ENCODE measurements at places on chromosomes 5 and 9.

GRCh38 chr5:86118542-86118941 lies 499.2 kb upstream of the COX7C start:
- DNase-seq = no peak

- DNase-seq = no peak
These were observed 195.0 kb downstream of the KIAA0825 start for GRCh38 chr5:94423411-94423810.

- DNase-seq = no peak
These were observed 599 bp downstream of the KIAA1191 start for GRCh38 chr5:176360894-176361436.

DNA sequence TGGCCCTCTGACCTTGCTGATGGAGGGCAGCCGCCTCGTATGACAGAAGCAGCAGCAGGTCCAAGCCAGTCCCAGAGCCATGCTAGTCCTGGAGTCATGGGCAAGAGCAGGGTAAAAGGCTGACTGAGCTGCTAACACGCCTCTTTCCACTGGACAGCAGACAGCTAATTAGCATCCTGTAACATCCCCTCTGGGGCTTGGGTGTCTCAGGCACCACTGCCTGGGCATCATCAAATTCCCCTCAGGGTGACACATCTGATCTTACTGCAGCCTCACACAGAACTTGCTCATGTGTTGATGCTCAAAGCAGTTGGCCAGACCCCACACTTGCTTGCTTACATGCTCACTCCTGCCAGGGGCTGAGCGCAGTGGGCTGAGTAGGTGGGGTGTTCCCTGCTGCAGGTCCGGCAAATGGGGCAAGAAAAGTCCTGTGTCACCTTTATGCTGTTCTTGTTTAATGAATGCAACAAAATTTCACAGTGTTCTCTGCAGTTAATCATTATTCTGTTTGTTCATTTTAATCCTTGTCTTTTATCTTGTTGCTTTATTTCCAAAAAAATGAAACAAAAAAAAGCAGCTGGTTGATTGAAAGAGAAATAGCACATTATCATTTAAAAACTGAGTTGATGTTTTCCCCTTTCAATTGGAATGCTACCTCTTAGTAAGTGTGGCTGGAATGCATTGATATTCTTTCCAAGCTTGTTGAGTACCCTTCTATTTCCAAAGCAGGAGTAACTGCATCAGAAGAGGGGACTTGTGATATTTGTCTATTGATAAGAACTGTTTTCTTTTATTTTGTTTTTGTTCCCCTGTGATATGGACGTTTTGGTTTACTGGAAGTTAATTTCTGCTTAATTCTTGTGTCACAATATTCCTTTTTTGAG lies 254.1 kb downstream of the CDH18 start:
- no peak for DNase-seq

DNA sequence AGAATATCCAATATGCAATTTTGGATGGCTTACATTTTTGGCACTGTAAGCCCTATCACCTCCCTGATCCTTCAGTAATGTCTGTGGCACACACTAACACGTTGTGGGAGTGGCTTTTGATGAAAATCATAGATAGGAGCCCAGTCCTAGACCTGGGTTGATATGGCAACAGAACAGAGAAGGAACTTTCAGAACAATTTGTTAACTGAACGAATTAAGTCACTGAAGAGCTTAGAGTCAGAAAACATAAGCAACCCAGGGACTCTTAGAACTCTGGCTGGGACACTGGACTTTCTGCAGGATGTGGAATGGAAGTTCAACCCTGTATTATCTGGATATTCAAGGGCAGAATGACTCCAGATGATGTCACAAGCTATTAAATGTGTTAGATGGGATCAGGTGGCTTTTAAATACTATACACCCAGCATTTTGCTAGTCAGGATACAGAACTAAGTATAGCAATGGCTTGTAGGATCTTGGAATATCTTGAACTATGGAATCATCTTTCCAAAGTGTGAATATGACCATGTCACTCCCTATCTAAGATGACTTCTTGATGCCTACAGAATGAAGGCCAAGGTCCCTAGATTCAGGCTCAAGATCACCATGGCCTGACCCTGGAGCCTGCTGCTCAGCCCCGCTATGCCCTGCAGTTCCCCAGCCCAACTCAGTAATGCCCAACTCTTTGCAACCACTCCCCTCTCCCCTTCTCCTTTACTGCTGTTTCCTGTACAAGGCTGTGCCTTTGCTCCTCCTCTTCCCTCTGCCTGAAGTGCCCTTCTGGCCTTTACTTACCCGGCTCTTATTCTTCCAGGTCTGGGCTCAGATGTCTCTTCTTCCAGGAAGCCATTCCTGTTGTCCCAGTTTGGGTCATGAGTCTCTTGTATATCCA lies 42.8 kb downstream of the VLDLR start:
- DNase-seq = no peak

DNA sequence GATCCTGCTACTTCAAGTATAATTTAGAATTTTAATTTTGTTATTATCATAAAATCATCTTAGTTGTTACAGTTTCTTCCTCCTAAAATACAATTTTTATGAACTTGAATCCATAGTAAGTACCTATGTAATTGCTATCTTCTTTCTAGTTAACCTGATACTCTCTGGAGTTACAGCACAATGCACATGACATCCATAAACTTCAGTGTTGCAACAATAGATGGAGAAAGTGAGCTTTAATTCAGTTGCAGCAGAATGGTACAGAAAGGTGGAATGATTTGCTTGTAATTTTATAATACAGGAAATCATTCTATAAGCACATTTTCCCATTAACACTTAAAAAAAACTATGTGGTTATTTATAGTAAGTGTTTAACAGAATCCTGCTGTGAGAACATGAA lies 372.0 kb downstream of the CDH9 start:
- DNase-seq = no peak

Measured in stimulated activated CD4-positive, alpha-beta T cell treated with anti-CD3 and anti-CD28 coated beads, TNF-alpha, amount 100 ng/mL, for 24 hours (primary cell).